Stimulated activated CD8-positive, alpha-beta memory T cell treated with anti-CD3 and anti-CD28 coated beads, Interleukin-7, amount 100 ng/mL, for 1 hour (primary cell): ENCODE measurements at places on chromosomes 12 and 14.

DNA sequence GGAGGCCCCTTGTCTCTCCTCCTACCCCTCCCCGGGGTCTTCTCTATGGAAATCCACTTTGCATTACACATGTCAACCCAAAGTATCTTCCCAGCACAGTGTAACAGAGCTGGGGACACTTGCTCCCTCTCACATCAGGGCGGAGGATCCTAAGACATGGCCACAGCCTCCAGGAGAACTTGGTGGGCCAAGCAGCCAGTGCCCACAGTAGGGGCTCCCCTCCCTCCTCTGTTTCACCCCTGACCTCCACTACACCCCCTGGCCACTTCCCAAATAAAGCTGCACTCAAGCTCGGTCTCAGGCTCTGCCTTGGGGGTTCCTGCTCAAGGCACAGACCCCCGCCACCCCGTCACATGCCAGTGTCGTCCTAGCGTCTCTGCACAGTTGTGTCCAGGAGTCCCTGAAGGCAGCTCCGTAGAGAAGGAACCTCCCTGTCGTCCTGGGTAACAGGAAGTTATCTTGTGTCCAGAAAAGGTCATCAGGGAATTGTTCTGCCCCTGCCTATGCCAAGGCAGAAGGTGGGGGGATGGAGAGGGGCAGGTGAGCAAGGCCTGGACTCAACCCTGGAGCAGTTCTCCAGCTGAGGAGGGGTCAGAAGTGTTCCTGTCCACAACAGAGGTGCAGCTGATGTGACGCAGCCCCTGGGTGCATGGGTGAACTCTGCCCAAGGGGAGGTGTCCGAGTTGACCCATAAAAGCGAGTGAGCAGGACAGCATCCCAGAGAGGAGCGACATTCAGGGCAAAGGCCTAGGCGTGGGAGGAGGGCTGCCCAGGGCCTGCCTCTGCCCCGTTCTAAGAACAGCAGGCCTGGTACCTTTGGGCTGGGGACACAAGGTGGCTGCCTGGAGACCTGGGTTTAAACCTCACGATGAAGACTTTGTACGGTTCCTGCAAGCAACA, 25.5 kb downstream of the DIO3 start:
- no peak for DNase-seq

GRCh38 chr12:118986050-118986449, 4.7 kb downstream of the SRRM4 start:
- DNase-seq: no peak

DNA sequence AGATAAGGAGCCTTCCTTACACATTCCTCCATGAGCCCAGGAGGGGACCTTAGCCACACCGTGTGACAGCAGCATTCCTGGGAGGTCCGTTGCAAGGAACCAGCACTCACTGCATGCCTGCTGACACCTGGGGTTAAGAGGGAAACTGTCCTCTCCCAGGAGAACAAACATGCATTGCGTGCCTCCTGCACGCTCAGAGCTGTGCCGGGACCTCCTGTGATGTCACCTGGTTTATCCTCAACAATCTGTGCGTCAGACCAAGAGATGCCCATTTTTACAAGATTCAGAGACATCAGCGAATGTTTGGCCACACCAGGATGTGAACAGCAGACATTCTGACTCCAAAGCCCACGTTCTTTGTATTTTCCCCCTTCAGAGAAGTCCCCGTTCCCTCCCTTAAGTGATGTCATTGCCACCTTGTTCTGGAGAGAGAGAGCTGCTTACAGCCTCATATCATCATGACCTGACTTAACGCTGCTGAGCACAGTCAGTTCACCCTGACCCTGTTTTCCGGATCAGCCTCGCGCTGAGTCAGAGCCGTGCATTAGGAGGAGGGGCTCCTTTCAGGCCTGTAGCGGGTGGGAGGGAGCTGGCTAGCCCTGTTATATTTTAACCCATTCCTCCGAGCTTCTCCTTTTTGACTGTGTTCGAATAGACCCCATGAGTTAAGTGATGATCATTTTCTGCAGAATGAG, 36.2 kb downstream of the TMEM120B start:
- DNase-seq: no peak

- DNase-seq: no peak
Observed at GRCh38 chr12:31220633-31221550, 105.1 kb downstream of the SINHCAF start.

- no peak for DNase-seq
Observed at GRCh38 chr12:6526766-6527525, 7.4 kb upstream of the GAPDH start.

DNA sequence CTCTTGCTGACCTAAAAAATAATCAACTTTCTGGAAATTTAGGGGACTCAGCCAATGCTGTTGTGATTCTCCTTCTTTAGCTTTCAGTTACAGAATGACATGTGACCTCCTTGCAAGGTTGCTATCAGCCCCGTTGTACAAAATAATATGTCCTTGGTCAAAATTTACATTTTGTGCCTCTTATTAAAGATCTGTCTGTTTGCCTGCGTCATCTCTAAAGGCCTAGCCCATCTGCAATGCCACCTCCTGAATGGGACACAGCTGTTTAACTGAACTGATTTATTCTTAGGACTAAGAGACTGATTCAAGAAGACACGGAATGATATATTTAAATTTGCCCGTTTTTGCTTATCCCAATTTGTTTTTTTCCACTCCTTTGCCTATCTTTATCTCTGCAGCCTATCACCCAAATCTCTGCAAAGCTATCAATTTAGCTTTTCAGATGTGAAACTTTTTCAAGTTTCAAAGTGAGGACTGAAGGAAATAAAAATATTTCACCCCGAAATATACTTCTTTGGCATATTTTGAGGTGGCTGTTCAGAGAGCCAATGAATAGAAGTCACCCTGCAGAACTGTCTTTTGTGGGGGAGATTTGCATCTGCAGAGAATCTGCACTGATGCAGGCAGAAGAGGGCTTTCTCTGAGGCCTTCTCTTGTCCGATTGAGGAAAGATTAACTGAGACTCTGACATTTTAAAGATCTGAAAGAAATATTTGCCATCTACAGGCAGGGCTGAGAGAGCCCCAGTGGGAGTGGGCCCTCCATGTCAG, 126.0 kb downstream of the VEZT start:
- DNase-seq: no peak

GRCh38 chr14:26525085-26525484, 72.7 kb downstream of the NOVA1 start:
- no peak for DNase-seq

- no peak for DNase-seq
Observed at GRCh38 chr12:89566615-89567014, 40.8 kb upstream of the POC1B start.

- no peak for DNase-seq
Observed at GRCh38 chr12:97127061-97127460, 220.0 kb downstream of the NEDD1 start.

DNA sequence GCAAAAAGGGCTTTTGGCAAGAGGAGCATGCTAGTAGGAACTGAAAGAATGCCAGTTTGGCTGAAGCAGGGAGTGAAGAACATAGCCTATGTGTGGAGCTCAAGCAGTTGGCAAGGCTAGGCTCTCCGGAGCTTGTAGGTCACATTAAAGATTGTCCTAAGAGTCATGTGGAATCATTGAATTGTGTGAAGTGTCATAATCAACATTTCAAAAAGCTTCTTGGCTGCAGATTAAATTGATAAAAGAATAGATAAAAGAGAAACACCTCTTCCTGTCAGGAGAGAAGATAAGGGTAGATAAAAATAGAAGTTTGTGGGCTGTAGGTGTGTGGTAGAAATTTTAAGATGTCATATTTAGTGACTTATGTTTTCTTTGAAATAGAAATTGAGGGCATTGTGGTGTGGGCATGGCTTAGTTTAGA, 36.1 kb downstream of the CPSF6 start:
- DNase-seq: no peak

- DNase-seq: no peak
Observed at GRCh38 chr12:57270966-57271470, 20.0 kb upstream of the STAC3 start.

DNA sequence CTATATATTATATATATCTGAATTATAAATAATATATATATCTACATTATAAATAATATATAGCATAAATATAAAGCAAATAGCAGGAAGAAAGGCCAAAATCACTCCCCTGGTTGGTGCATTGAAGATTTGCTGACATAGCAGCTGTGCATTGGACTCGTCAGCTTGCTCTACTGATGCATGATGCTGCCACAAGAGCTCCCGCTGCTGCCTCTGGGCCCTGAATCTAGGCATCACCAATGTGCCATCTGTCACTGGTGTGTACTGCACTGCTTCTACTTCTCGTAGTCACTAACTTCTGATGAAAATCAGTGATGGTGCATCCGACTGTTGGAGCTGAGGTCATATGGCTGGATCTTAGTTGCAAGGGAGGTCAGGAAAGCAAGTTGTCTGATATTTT, 205.0 kb downstream of the ADAMTS20 start:
- DNase-seq: no peak

- DNase-seq: no peak
Observed at GRCh38 chr12:104462931-104463339, 6.2 kb downstream of the CHST11 start.

GRCh38 chr14:55802986-55803872, 223.2 kb downstream of the KTN1 start:
- no peak for DNase-seq

- no peak for DNase-seq
Observed at GRCh38 chr12:2341871-2342270, 289.1 kb downstream of the CACNA1C start.

GRCh38 chr14:34496679-34497513, 34.9 kb upstream of the SPTSSA start:
- no peak for DNase-seq

GRCh38 chr12:42128327-42128726, 16.3 kb downstream of the GXYLT1 start:
- DNase-seq: no peak

DNA sequence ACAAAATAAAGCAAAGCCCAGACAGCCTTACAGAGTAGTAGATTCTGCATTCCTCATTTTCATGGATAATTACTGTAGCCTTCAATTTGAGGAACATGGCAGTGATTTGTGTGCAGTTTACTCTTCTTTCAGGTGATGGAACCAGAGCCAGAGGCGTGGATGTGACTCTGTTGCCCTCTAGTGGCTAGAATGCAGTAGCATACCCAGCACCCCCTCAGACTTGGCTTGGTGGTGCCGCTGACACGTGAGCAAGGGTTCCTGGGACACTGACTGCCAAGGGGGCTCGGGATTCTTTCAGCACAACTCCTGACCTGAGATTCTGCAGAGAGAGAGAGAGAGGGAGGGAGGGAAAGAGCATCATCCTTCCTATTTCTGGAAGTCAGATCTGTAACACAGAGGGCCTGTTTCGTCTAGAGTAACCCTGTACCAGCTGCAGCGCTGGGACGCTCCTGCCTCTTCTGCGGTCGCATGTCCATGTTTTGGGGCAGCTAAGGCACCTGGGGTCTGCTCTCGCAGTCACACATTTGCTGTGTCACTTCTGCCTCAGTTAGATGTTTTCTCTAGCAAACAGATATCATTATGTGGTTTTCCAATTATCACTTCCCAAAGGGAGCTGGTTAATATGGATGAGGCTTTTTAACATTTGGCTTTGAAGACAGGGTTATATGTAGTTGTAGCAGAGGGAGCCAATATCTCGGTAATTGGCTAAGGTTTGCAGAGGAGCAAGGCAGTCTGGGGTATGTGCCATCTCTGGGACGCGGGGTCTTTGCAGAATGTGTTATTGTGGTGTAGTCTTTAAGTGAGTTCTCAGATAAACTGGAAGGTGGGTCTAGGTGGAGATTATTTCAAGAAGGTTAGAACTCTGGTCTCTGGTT, 428.1 kb downstream of the NRXN3 start:
- DNase-seq: no peak

- DNase-seq: no peak
Observed at GRCh38 chr12:15044471-15044870, 71.6 kb downstream of the PDE6H start.

DNA sequence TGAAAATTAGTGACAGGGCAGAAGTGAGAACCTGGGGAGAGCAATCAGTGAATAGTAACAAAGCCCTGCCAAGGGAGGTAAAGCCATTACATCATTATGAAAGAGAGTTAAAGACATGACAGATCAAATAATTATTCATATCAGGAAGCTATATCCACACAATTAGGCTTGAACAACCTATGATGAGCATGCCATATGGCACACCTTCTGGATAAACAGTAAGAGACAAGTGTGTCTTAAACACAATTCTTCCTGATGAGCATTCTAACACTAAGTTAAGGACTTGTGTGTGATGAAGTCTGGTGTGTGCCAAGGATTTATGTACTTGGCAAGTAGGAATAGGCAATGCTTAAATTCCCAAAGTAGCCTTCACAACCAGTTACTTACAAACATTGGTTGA, 76.1 kb downstream of the GALNT4 start:
- DNase-seq: no peak

GRCh38 chr12:27064397-27065342, 17.7 kb downstream of the C12orf71 start:
- DNase-seq: no peak

DNA sequence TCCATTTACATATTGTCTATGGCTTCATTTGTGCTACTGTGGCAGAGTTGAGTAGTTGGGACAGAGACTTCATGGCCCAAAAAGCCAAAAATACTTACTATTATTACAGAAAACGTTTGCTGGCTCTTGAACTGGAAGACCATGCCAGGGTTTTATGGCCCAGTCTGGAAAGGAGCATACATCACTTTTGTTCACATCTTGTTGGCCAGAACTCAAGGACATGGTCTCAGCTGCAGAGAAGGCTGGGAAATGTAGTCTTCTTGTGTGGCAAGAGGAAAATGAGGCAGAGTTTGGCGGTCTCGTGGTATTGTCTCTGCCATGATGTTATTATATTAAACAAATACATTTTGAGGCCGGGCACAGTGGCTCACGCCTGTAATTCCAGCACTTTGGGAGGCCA, 509.6 kb downstream of the MED13L start:
- no peak for DNase-seq

GRCh38 chr14:52248057-52248456, 19.4 kb upstream of the PTGDR start:
- DNase-seq: no peak

DNA sequence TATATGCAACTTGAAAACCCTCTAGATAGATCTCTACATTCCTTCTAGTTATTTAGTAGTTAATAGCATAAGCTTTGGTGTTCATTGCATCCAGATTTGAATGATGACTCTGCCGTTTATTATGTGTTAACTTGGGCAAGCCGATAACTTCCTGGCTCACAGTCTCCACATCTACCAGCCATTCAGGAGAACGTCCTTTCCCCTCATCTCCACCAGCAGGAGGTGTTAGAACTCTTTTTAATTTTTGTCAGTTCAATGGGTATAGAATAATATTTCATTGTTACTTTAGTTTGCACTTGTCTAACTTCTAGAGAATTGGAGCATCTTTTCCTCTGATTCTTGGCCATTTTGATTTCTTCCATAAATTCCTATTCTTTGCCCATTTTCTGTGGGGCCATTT, 30.0 kb upstream of the WSCD2 start:
- no peak for DNase-seq

- no peak for DNase-seq
Observed at GRCh38 chr12:47757840-47758583, 668 bp downstream of the RAPGEF3 start.

DNA sequence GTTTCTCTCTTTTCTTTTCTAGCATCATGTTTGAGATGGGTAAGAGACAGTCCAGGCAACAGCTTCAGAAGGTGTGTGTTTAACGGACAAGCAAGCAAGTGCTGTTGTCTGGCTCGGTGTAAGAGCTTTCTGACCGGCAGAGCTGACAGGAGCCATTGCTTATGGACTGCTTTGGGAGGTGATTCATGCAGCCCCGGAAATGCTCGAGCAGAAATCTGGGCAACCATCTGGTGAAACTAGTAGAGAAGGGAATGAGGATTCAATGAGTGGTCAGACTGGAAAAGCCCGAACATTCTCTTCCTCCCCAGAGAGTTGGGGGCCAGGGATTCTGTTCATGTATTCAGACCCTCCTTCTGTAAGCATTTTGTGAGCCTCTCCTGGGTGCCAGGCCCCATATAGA, 24.4 kb downstream of the TUNAR start:
- no peak for DNase-seq

GRCh38 chr12:120399531-120399930, 30.6 kb upstream of the MSI1 start:
- DNase-seq: no peak
